ENCODE measurements at places on chromosomes 5 and 9. TPM values are rescaled to one million over a fixed set of nuclear protein-coding genes. Genes with fewer than 3 reads are reported as not detected.

Gene IQGAP2
- total RNA-seq: 6.2 TPM

Gene SPATA31E1
- total RNA-seq: not detected

Gene UBE2QL1
- total RNA-seq: 16.7 TPM

Gene REXO4
- 14.6 TPM for total RNA-seq

Gene ANKRD31
- total RNA-seq: 0.14 TPM

Gene PHYHD1
- total RNA-seq: 38.8 TPM

Gene MUSK
- 4.7 TPM for total RNA-seq

Gene PCDHGA12
- total RNA-seq: 7.1 TPM

Gene TAF1L
- not detected for total RNA-seq

Gene SLC6A7
- not detected for total RNA-seq

Gene GDA
- 0.14 TPM for total RNA-seq

Gene IFNA13
- total RNA-seq: not detected

Gene CDH18
- not detected for total RNA-seq

- peak; percentile 65 for DNase-seq
Measured at GRCh38 chr5:82274343-82275211, 3.6 kb downstream of the RPS23 start.

DNA sequence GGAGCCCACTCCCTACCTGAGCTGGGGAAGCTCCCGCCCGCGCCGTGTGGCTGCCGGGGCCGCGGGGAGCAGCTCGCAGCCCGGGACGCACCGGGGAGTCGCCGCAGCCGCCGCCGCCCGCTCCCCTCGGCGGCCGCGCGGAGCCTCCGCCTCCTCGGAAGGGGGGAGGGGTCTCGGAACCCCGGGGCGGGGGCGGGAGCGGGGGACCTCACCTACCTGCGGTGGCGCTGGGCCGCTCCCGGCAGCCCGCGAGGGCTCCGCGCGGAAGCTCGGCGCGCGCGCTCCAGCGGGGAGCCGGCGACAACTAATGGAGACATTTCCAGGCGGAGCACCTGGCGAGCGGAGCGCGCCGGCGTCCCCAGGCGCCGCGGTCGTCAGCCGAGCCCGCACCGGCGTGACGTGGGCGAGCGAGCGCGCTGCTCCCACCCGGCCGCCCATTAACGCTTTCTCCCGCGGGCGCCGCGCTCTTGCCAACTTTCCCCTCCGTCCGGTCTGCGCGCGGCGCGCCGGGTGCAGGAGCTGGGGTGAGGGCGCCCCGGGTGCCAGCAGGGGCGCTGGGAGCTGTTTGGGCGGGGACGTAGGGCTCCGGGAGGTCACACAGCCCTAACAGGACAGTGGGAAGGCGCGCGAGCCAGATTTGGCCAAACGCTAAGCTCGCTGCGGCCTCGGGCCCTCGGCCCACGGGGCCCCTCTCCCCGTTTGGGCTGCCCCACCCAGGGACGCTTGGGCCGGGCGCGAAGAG lies 4.3 kb upstream of the IRX4 start:
- no peak for DNase-seq

GRCh38 chr5:179229331-179229831 lies 115.9 kb downstream of the ADAMTS2 start:
- peak; percentile 7 for DNase-seq

- no peak for DNase-seq
Measured at GRCh38 chr9:92637886-92638620, 31.9 kb downstream of the IPPK start.

- DNase-seq: no peak
Measured at GRCh38 chr5:58716713-58717112, 133.8 kb downstream of the RAB3C start.

GRCh38 chr5:128949847-128950546 lies 15.3 kb upstream of the SLC27A6 start:
- DNase-seq: no peak

- peak; percentile 47 for DNase-seq
Measured at GRCh38 chr9:14515571-14516198, 177.5 kb downstream of the ZDHHC21 start.

DNA sequence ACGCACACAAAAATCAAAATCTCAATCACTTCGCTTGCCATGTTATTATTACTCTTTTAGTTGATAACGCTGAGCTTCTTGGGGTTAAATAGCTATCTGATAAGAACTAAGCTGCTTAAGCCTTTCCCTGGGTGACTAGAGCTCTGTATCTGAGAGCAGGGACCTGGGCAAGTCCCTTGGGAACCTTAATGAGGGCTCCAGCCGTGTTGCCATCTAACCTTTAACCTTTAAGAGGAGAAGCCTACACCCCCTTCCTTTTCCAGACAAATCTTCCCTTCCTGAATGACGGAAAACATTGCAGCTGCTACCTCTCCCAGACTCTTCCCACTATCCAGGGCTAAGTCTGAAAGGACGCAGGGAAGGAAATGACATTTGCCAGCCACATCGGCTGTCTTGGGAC lies 216.5 kb upstream of the RAI14 start:
- DNase-seq: no peak

GRCh38 chr9:79551994-79552393 lies 19.8 kb upstream of the TLE4 start:
- no peak for DNase-seq

DNA sequence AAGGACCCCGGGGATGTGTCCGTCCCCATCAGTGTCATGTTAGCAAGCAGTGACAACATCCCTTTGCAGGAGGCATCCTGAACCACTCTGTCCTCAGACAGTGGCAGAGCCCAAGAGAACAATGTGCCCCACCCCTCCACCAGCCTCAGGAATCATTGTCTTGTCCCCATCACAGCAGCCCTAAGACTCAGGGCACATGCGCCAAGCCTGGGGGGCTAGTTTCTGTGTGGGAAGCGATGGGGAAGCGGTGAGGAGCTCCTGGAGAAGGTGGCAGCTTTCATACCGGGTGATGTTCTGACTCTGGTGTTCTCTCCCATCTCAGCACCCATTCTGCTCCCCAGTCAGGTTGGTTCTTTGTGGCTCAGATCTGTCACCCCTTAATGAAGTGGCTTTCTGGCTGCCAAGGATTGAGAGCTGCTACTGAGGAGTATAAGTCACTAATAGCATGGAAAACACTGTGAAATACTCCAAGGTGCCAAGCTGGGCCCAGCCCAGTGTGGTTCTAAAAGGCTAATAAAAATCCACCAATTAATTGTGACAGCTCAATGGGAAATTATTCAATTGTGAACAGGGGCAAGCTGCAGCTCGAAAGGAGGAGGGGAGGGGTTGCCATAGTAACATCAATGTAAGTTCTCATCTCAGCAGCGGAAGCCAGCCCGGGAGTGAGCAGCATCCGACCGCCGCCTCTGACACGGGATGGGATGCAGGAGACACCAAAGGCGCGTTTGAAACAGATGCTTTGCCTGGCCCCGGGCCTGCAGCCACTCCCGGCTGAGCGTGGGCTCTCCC lies 4.7 kb downstream of the QRFP start:
- no peak for DNase-seq

DNA sequence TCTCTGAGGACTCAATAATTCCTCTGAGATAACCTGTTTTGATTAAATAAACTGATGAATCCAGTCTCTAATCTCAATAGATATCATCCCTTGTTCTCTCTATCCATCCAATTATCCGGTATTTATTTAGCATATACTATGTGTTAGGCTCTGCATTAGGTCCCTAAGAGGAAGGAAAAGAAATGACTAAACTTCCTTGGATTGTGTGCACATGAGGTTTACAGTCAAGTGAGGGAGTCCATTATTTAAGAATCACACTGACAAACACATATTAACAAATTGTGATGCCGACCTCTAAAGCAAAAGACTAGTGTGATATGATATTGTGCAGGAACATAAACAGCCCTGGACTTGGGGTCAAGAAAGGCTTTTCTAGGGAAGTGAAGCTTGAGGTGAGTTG lies 140.8 kb downstream of the HMHB1 start:
- no peak for DNase-seq

- no peak for DNase-seq
Measured at GRCh38 chr9:20659474-20659967, 24.5 kb upstream of the FOCAD start.

DNA sequence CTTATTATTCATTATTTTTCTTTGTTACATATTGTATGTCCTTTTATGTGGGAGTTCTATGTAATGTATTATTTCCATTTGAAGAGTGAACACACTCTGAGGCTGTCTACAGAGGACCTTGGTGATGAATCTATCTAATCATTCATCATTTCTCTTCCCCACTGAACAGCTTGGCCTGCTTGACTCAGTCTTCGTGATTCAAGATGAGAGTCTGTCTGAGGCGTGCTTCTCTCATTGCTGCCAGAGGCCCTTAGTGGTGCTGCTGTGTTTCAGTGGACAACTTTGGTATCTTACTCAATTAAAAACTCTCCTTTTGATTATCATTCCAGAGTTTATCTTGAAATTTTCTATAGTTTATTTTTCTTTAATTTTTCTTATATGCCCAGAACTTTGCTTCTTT lies 318.1 kb upstream of the DAB2 start:
- no peak for DNase-seq
